ENCODE measurements at places on chromosomes 5 and 9.

- peak; percentile 31 for DNase-seq
Measured at GRCh38 chr9:83596899-83597504, 25.9 kb upstream of the IDNK start.

- DNase-seq, result no peak
Measured at GRCh38 chr5:113792806-113793205, 279.3 kb downstream of the YTHDC2 start.

GRCh38 chr5:7754997-7755596 is 95.8 kb downstream of the CFAP90 start:
- peak; percentile 59 for DNase-seq

- DNase-seq, result no peak
Measured at GRCh38 chr9:87282538-87282937, 215.1 kb upstream of the DAPK1 start.

- DNase-seq, result no peak
Measured at GRCh38 chr5:7410936-7411511, 15.1 kb downstream of the ADCY2 start.

DNA sequence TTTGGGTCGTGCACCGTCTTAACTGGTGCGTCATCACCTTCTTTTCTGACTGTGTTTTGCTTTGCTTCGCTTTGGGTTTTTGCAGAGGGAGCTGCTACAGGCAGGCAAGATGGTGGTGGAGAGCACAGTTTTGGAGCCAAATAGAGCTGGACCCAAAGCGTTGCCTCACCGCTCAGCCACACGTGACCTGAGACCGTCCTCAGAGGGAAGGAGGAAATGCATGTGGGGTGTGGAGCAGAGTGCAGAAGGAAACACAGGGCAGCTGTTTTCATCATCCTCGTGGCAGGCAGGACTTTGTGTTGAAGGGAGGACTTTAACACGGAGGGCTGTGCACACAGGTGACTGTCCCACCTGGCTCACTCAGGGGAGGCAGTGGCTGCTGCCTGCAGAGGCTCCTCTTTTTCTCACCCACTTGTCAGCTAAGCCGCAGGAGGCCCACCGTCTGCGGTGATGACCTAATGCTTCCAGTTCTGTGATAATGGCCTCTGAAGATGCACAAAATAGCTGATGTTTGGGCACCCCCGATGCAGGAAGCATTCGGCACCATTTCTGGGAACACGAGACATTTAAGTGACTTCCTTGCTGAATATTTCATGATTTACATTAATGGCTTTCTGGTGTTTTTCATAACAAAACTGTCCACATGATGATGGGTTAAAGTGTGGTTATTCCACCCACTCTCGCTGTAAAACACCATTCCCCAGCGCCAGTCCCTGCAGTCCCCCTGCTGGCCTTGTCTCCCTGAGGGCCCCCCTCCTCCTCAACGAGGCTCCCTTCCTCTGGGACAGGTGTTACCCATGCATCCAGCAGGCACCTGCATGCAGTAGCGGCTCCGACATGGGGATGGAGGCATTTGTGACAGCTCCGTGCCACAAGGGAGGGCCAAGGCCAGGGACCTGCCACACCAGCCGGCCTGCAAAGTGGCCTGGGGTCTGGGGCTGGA is 12.4 kb upstream of the UBAC1 start:
- no peak for DNase-seq

DNA sequence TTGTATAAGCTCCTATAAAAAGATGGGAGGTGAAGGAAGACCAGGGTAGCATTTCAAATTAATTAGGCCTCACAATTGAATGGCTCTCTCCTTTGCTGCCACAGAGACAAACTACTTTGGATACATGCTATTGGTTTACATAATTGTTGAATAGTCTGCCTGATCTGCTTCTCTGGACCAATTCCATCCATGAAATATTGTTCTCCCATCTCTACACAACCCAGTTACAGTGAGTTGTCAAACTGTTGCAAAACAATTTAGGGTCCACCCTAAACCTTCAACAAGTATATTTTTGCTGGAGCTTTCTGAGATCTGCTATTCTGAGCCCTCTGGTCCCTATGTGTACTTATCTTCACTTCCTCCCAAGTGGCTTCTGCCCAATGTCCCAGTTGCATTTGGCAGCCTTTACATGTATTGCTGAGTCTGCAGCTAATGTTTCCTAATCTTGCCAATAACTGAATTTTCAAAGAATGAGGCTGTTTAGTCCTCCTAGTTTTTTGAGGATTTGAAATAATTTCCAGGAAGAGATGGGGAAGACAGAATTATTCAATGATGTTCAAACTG is 38.9 kb downstream of the AGTPBP1 start:
- DNase-seq, result no peak

GRCh38 chr5:96198356-96199058 is 234.5 kb downstream of the PCSK1 start:
- no peak for DNase-seq

GRCh38 chr9:71762900-71763653 is 5.2 kb downstream of the CEMIP2 start:
- DNase-seq, result no peak

Data from SJSA1 (cell line).